NCI-H446 (cell line): ENCODE measurements at places on chromosomes 13 and 19.

DNA sequence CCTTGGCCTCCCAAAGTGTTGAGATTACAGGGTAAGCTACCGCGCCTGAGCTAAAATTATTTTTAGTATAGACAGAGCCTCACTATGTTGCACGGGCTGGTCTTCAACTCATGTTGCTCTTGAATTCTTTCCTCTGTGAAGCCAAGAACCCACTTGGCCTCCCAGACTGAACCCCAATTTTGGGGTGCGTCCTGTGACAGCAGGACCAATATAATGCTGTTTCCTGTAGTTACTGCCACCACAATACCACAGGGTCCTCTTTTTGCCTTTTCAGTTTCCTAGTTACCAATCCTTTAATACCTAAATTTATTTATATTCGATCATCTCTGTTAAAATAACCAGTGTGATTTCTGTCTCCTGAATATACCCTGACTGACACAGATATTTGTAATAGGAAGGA lies 32.9 kb downstream of the TSKS start:
- DNase-seq = no peak

GRCh38 chr19:50380751-50381151 lies 3.4 kb upstream of the POLD1 start:
- DNase-seq = no peak

DNA sequence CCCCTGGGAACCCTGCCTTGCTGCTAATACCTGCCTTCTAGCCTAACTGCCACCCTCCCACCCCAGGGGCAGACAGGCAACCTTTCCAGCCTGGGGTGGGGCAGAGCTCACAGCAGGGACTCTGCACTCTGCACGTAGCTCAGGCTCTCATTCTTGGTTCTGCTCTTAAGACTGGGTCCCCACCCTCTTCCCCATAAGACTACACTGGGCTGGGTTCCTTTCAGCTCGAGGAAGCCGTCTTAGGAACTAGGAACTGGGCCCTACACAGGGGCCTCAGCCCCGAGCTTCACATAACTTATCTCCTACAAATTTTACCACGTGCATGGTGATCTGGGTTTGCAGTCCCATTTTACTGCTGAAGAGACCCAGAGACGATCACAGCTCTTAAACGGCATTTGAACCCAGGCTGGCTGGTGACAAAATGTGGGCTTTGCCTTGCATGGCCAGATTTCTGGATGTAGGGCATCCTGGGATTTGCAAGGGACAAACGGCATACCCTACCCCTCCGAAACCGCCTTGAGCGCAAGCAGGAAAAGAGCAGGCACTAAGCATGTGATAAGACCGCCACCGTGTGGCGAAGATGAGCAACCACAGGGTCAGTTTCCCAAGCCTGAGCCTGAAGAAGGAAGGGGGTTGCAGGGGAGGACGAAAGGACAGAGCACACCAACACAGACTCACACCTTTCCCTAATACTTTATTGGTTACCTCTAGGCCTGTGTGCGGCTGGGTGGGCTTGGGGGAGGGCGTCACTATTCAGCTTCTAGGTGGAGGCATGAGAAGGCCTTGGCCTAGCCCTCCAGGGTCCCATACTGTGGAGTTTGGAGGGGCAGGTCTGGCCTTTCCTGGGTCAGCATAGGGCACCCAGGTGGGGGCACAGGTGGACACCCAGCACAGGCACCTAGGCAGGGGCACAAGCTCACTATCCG lies 5.1 kb downstream of the JUNB start:
- peak; percentile 90 for DNase-seq

- DNase-seq = no peak
Observed at GRCh38 chr13:109087916-109088623, 458.7 kb downstream of the MYO16 start.

- DNase-seq = no peak
Observed at GRCh38 chr13:27379694-27380641, 44.5 kb upstream of the GTF3A start.
